Activated CD4-positive, alpha-beta T cell treated with anti-CD3 and anti-CD28 coated beads for 36 hours (primary cell): ENCODE measurements at places on chromosomes 6 and 20. TPM values are rescaled to one million over a fixed set of nuclear protein-coding genes. Genes with fewer than 3 reads are reported as not detected.

Gene KAT14
- 17.2 TPM for total RNA-seq

Gene GPX5
- not detected for total RNA-seq

Gene LHFPL5
- total RNA-seq = not detected

Gene MROH8
- 4.5 TPM for total RNA-seq

Gene TRIM40
- not detected for total RNA-seq

Gene MYCT1
- not detected for total RNA-seq

Gene SNAP91
- total RNA-seq = not detected

Gene TPX2
- 179 TPM for total RNA-seq

Gene RSPO3
- total RNA-seq = not detected

Gene CAPN11
- total RNA-seq = 1.2 TPM

Gene SYCP2
- 1.5 TPM for total RNA-seq

Gene OR12D3
- not detected for total RNA-seq

GRCh38 chr6:158817728-158818580, 1.2 kb downstream of the EZR start:
- peak; percentile 92 for DNase-seq

DNA sequence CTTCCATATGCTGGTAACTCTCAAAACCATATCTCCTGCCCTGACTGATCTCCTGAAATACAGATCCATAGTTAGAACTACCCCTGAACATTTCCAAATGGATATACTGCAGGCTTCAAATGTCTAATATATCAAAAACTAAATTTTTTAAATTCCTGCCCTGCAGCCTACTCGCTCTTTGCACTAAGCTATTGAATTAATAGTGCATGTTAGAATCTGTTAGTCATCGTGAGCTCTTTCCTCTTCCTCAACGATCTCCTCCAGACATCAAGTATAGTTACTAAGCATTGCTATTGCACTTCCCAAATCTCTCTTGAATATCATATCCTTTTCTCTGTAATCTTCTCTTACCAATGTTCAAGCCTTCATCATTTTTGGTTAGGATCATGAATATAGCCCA, 26.0 kb upstream of the RSPO3 start:
- no peak for DNase-seq

- no peak for DNase-seq
These were observed 2.8 kb upstream of the MYO6 start for GRCh38 chr6:75746221-75746620.

DNA sequence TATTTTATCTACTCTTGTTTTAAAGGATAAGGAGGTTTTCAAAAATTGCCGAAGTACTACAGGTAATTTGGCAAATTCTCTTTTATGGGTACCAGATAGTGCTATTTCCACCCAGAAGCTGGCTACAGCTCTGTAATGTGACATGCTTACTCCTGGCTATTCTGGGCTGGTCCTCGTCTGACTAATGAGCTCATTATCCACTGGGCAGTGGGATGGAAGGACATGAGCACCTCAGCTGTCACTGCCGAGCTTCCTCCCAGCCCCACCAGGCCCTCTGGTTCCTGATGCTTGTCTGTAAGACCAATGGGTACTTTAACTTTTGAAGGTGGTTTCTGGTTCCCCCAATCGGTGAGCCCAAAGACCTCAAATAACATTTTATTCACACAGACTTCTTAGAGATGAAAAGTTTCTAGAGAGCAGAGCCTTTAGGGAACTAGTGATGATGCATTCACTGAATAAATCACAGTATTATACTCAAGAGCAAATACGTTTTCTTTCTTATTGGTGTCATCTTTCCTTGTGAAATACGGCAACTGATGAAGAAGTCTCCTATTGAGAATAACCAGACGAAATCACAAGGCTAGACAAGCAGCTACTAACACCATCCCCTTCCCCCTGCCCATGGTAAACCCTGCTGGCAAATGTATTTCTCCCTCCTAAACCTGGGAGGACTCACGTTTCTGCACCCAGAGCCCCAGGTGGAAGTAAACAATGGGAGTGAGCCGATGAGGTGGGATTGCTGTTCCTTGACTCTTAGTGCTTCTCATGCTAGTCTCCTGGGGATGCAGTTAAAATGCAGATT, 80.8 kb downstream of the SLC22A3 start:
- no peak for DNase-seq

DNA sequence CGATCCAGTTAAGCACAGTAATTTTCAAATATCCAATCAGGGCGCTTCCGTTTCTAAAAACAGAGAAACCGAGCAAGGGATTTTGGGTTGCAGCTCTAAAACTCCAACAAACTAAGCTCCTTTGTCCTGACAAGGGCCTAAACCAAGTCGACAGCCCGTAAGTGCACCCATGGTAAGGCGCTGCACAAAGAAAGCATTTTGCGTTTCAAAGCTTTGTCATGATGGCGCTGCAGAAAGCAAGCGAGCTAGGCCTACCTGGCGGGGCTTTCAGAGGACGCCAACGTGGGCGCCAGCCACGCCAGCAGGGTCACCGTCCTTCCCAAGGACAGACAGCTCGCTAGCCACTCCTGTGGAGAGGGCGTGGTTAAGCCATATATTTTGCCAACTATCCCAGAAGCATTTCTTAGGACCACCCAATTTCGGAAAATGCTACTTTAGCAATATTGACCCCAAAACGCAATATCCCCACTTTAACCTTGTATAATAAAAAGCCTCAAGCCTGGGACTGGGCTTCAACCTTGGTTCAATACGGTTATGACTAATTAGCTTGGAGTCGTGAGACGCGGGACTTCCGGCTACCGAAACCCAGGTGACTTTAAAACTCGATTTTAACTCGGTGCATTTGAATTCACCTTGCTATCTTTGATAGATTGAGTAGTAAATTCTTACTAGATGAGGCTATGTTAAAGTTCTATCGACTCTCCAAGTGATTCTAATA, 53.8 kb downstream of the TRIM38 start:
- no peak for DNase-seq

GRCh38 chr6:43795421-43795820, 25.4 kb downstream of the VEGFA start:
- no peak for DNase-seq

- no peak for DNase-seq
These were observed at the start of gene PTCHD4 for GRCh38 chr6:48111143-48111506. Gene PTCHD4 (minus strand): TSS chr6:48111197. CDS start chr6:48068957, 42,240 bp downstream.

GRCh38 chr6:170260686-170261085, 30.2 kb downstream of the DLL1 start:
- no peak for DNase-seq
